ENCODE measurements at places on chromosomes 16 and 17.

DNA sequence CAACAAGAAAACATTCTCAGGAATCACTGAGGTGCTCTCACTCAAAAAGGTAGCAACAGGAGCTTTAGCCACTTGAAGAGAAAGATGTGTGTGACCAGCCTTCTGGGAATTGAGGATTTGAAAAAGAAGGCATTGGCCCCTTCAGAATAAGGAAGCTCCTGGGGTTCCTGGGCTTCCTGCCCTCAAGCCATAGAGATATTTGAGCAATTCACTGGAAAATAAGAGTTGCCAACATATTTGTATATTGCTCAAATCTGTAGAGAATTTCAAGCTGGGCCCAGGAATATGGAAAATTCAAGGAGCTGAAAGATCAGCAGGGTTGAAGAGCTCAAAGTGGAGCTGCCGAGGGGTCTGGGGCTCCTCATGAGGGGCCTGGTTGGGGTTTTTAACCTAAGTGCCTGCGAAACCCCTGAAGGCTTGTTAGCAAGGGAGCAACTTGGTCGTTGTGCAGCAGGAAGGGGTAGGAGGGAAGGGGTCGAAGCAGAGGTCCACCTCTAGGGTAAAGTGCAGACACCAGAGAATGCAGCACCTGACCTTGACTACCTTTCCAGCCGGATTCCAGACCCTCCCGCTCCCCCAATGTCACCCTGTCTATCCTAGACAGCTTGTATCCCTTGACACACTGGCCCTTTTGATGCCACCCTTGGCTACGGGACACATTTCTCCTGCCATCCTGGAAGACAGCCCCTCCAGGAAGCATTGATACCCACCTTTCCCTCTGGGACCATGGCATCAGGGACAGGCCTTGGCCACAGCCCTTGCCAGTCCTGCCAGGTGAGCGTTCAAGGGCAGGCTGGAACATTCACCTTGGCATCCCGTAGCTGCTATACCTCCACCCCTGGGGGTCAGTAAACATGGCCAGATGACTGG lies 67.6 kb upstream of the SREBF1 start:
- no peak for DNase-seq

- DNase-seq: no peak
These were observed 28.6 kb upstream of the SSTR5 start for GRCh38 chr16:1043881-1044451.

DNA sequence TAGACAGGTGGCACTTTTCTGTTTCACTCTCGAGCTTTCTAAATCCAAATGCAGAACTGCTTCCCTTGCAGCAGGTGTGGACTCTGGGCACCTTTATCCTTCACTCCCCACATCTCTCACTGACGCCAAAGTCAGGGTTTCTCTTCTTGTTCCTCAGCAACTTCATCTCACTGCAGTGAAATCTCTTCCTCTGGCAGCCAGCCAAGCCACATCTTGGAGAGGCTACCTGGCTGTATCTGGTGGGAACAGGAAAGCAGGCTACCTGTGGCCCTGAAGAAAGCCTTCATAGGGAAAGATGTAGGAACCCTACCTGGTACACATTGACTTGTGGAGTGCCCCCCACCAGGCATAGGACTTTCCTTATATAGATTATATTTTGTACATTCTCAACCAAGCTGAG lies 159.1 kb downstream of the UTP18 start:
- DNase-seq: no peak

- DNase-seq: no peak
These were observed 19.4 kb downstream of the PSME3IP1 start for GRCh38 chr16:57166451-57166850.

DNA sequence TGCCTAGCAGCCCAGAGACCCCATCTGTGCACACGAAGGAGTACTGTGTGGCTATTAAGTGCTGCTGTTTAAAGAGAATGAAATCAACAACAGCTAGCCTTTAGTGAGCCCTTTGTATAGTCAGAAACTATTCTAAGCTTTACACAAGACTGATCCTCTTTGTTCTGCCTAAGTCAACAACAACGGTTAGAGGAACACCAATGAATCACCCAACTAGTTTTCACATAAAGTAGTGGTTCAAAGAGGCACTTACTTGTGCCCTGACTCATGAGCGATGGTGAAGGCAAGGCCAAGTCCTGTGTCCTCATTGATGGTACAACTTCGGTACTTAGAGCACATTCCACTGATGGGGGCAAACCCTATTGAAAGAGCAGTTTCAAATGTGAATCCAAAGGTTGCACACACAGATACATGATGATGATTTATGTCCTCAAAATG lies 75.8 kb downstream of the ADAMTS18 start:
- DNase-seq: no peak

DNA sequence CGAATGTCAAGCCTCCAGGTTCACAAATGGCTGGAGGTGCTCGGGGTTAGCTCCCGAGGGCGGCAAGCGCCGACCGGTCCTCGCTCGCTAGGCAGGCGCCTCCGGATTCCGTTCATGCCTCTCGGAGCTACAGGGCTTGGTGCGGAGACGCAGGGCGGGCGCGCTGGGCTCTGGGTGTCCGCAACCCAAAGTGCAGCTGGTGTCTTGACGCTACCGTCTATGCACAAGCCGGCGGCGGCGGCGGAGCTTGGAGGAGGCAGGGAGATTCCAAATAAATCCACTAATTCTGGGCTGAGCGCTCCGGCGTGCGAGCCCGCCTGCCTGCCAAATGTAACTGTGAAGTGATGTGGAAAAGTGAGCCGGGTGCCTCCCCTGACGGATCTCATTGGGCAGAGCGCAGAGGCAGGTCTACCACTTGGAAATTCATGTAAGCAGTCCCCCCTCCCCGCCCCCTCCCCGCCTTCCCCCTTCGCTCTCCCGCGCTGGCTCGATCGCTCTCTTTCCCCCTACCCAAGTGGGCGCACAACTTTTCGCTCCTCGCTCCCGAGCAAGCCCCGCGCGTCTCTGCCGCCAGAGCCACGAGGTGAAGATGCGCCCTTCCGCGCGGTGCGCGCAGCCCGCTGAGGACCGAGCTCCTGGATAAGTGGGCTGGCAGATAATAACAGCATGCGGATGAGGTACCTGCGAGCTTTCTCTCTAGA lies at the start of gene CDH8:
Gene CDH8, minus strand, starts transcription at position 338 of the 701 bp plus-strand sequence. CDS start 15,035 bp downstream, outside the sequence.
- DNase-seq: no peak

All from stimulated activated CD8-positive, alpha-beta memory T cell treated with anti-CD3 and anti-CD28 coated beads, Interleukin-12 subunit alpha, Interleukin-12 subunit beta, amount 100 ng/mL, for 4 hours (primary cell).